GM23248 (cell line): ENCODE measurements at places on chromosomes 4 and X.

GRCh38 chr4:24655326-24655725, 71.0 kb upstream of the DHX15 start:
- no peak for DNase-seq

DNA sequence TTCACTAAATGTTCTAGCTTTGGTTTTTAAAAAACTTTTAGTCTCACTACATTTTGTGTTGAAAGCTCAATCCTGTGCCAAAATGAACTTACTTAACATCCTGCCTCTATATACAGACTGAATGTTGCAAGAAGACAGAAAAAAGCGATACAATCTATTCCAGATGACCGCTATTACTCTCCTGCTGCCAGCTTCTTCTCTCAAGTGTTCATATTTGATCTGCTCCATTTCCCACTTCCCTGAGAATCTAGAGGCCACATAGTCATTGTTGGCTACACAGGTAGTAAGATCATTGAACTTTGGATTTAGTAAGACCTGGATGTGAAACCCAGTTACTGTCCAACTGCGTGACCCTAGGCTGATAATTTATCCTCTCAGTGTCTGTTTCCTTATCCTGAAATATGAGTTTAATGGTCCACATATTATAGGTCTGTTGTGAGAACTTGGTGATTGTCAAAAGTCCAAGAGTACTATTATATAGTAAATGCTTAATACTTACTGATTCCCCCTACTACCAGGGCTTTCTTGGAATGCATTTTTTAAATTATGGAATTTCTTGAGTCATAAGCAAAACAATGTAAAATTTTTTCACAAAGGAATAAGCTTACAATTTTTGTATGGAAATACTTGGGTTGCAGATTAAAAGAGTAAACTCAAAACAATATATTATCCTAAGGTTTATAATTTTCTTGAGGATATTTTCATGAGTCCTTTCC, 976.8 kb upstream of the ADGRL3 start:
- no peak for DNase-seq

GRCh38 chr4:176746846-176747245, 45.9 kb downstream of the VEGFC start:
- DNase-seq, result no peak

- no peak for DNase-seq
Observed at GRCh38 chr4:173434231-173434630, 35.3 kb upstream of the SCRG1 start.

DNA sequence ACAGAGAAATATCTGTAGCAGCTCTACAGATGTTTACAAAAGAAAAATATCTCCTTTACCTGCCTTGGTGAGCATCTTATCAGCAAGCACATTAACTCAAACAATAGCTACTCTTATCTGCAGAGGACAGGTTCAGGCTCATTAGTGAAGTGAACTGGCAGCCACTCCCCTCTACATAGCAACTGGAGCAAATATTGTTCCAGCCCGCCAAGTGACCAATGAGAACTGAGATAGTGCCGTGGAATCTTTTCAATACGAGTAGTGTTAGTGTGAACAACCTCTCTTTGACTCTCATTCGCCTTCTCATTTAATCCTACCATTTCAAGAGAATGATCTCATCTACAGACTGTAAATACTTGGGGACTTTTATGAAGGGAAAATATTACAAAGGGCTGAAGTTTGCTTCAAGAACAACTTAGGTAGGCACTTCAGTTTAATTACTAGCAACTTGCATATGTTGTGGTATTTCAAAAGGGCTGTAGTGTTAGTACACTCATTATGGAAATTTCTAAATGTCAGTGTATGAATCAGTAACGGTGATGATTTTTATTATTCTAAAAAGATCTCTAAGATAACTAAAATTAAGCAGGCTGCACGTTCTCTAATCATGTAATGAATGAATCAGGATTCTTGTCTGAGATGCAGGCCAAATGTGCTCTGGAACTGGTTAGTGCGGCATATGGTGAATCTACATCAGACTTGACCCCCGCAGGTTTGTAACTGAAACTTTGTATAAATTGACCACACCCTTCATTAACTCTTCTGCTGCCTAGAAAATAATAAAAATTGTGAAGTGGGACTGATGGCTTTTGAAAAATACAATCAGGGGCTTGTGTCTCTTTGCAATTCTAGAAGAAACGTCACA, 72.4 kb downstream of the PALLD start:
- DNase-seq, result peak; percentile 68

DNA sequence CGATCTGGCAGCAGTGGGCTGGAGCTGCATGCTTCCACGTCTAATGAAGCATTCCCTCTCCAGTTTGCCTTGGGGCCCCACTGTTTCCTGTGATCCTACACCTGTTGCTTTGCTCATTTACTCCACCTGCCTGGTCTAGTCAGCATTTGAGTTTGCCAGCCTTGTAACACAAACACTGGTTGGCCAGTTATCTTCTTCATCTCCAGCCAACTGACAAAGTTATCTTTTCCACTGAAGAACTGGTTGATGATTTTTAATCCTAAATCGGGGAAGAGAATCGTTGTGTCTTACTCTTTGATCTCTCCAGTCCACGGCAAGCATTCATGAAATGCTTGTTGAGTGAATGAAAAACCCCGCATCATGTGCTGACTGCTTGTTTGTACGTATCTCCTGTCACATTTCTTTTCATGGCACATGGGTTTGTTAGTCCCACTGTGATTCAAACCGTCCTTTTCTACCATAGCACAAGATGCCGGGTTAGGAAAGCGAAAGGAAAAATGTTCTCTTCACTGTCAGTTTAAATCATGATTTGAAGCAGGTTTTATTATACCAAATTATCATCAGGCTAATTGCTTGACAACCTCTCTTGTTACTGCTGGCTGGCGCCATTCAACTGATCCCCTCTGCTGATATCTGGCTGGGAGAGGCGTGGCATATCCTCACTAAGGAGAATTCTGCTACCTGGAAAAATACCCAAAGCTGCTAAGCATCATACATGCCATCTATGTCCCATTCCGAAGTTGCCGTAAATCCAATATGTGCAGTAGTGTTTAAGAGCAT, 144.8 kb downstream of the SHROOM3 start:
- DNase-seq, result no peak

DNA sequence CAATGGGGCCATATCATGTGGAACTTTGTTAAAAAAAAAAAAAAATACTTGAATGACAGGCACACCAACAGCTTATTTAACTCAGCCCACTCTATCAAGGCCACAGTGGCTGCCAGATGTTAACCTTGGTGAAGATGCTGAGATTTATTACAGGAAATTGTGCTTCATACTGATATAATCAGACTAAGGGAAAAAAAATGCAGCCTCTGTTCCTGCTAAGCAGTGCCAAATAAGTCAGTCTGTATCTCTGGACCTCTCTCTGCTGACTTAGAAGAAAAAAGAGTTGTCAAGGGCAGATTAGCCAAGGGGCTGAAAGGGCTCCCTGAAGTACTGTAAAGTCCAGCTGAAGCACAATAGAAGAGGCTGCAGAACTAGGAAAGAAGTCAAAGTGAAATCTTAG, 677.7 kb upstream of the HTR2C start:
- DNase-seq, result no peak
